ENCODE measurements at places on chromosomes 5 and 9.

DNA sequence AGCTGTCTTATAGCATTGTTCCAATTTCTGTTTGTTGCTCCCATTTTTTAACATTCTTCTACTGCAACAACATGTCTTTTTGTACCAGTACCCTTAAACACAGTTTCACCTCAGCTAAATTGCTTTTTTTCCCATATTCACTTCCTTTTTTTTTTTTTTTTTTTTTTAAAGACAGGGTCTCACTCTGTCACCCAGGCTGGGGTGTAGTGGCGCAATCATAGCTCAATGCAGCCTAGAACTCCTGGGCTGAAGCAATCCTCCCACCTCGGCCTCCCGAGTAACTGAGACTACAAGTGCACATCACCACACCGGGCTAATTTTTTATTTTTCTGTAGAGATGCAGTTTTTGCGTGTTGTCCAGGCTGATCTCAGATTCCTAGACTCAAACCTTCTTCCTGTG is 161.3 kb downstream of the NIPBL start:
- no peak for DNase-seq

DNA sequence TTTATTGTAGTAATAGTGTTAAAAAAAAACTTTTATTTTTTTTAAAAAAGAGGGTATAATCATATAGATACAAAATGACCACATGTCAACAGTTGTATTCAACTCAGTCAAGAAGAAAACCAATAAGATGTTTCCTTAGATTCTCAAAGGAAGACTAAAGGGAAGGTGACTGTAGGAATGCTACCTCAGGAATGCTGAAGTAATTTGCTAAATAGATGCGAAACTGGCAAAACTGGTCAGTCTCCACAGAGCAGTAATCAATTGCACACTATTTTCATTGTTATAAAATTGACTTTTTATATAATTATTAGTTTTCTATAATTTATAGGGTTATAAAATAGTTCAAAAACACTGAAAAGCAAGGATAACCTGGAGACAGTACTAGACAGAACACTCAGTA is 204.8 kb downstream of the GABRG2 start:
- no peak for DNase-seq

GRCh38 chr5:157282150-157282549 is 16.2 kb downstream of the CYFIP2 start:
- DNase-seq: no peak

DNA sequence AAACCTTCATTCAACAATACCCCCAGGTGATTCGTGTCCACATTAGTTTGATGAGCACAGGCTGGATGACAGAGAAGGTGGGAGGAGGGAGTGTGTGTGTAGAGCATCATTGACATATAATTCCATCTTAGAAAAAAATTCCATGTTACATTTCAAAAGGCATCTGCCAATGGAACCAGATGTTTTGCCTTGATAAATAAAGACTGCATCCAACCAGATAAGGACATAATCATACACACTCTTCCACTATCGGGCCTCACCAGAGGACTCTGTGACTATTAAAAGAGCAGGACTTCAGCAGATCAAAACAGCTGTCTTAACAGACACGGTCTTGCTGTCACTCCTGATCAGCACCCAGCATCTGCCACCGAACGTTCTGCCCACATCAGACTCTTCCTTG is 96.4 kb upstream of the SPIN1 start:
- no peak for DNase-seq

- no peak for DNase-seq
Observed at GRCh38 chr9:19050637-19051591, 1.7 kb downstream of the RRAGA start.

DNA sequence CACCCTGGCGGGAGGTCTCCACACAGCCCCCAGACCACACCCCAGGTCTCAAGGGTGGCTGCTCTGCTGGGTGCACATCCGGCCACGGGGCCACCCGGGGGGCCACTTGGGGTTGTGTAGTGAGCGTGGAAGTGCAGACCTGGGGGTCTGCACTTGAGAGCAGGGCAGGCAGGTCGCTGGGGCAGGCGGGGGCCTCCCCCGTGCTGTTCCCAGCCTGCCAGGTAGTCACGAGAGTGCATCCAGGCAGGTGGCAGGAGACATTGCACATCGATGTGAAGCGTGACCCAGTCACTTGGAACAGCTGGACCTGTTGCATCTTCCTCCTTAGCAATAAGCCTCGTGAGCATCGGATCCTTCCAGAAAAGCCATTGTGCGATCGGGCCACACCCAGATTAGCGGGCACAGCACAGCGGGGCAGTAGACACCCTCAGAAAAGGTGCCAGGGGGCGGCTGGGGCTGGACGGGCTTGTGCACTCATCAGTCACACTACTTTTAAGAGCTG is 4.8 kb upstream of the ENTPD8 start:
- DNase-seq: no peak

- no peak for DNase-seq
Observed at GRCh38 chr5:41083306-41083705, 12.2 kb upstream of the MROH2B start.

- no peak for DNase-seq
Observed at GRCh38 chr9:101427358-101427757, 8.2 kb downstream of the ALDOB start.

DNA sequence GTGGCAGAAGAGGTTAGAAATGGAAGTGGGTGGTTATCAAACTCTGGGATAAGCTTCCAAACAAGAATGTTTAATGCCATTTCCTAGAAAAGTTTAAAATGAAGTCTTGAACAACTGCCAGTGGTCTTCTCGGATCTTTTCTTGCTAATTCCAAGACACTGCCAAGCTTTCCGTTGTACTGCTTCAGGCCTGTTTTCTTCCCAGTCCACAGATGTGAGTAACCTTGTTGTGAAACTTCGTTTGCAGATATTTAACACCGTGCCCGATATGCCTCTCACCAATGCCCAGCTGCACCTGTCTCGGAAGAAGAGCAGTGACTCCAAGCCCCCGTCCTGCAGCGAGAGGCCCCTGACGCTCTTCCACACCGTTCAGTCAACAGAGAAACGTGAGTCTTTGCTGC is 269.8 kb downstream of the NR3C1 start:
- no peak for DNase-seq

DNA sequence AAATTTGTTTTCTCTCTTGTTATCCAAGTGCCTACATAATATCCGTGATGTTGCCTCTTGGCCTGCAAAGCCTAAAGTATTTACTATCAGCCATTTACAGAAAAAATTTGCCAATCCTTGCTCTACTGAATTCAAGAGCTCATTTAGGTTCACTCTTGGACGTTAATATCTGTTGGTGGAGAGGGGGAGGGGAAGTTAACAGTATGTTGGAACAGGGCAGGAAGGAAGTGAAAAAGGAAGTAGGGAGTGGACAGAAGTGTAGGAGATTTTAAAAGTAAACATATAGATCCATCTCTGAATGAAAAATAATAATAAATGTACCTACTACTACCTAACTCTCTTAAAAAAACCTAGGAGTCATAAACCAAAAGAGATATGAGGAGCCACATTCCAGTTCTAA is 32.8 kb downstream of the ZNF608 start:
- no peak for DNase-seq

DNA sequence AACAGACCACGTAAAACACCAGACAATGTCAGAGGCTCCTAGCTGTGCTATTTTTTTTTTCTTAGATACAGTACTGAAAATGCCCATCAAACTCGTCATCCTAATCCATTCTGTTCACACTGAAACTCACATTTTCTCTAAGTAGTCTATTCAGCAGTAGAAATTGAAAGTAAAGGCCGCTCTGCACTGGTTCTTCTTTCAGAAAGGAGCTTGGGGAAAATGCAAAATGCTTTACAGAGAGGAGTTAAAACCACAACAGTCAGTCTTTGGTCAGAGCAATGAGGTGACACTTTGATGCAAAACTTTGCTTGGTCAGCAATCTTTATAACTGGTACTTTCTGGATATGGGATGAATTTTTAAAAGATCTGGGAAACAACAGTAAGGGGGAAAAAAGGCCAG is 43.8 kb upstream of the SUSD1 start:
- peak; percentile 56 for DNase-seq

GRCh38 chr9:88875400-88876120 is 115.7 kb upstream of the S1PR3 start:
- DNase-seq: no peak

DNA sequence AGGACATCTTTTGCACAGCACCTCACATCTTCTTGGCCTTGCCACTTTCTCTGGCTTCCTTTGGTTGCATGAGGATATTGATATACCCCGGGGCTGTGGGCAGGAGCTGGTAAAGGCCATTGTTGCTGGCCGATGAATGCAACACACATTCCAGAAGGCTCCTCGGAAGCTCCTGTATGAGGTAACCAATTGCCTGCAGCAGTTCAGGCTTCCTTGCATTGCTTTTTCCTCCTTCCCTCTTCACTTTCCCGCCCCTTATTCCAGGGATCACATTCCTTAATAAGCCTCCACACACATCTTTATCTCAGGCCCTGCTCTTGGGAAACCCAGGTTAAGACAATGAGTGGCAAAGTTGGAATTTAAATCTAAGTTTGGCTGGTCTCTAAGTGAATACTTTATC is 505.4 kb upstream of the CLINT1 start:
- no peak for DNase-seq

GRCh38 chr5:34510002-34510401 is 146.1 kb upstream of the RAI14 start:
- DNase-seq: no peak

- no peak for DNase-seq
Observed at GRCh38 chr5:152855441-152855840, 450.4 kb upstream of the NMUR2 start.
